ENCODE measurements at places on chromosomes 6 and 20.

DNA sequence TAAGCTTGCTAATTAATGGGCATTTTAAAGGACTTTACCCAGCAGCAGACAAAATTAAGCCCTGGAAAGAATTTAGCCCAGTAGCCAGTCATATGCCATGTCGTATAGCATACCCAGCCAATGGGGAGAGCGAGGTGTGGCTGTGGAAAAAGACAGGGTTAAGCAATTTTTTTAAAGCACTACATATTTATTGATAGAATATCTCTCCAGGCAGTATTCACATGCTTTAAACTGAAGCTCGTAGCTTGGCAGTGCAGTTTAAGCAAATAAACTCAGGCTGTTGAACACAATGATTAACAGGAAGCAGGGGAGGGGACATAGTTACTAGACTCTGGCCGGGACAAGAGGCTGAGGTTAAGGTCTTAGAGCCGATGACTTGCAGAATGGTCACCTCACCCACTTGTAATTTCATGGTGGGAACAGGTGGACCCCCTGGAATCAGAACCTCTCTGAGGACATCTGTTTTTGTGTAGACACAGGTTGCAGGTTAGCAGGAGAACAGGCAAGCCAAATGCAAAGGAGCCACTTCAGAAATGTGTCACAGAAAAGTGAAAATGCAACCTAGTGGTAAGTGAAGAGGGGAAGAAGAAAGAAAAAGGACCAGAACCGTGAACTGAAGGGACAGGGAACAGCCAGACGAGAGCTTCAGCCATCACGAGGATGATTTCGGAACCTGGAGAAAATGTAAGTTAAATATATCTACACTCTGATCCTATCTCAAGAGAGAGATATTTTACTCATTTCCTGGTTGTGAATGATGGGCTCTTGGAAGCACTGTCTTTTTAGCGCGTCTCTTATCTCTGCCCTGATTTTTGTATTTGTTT is 7.2 kb downstream of the GCNT2 start:
- peak; percentile 41 for DNase-seq

- no peak for DNase-seq
Observed at GRCh38 chr6:25359191-25359861, 80.2 kb downstream of the CARMIL1 start.

- no peak for DNase-seq
Observed at GRCh38 chr6:25617997-25618396, 34.0 kb upstream of the SCGN start.

- no peak for DNase-seq
Observed at GRCh38 chr6:41722969-41723529, 12.4 kb downstream of the TFEB start.

GRCh38 chr6:41599852-41600445 is 38.3 kb upstream of the MDFI start:
- DNase-seq: no peak

- DNase-seq: no peak
Observed at GRCh38 chr6:140711019-140711613, 1336.7 kb upstream of the CITED2 start.

DNA sequence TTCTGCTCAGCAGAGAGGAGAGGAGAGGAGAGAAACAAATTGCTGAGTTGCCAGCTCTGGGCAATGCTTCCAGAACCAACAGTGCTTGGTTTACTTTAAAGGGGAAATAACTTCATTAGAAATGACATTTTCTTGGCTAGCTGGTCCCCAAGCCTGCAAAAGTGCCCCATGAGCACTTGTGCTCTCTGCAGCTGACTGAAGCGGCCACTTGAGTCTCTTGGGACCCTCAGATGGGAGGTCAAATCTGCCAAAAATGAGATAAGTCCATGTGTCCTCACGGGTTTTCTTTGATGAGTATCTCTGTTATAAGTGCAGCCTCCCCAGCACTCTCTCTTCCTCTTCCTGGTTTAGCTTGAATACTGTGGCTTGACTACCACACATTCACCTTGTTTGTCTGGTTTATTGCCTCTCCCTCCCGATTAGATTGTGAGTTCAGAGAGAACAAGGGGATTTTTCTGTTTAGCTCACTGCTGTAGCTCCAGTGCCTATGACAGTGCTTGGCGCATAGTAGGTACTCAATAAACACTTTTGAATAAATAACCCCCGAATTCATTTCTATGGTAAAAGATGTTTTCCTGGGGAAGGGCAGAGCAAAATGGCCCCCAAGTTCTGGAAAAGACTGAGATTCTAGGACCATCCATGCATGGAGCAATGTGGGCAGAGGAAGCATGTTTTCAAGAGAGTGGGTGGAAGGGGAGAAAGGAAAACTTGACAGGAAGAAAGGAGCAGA is 7.0 kb upstream of the RIN2 start:
- no peak for DNase-seq

DNA sequence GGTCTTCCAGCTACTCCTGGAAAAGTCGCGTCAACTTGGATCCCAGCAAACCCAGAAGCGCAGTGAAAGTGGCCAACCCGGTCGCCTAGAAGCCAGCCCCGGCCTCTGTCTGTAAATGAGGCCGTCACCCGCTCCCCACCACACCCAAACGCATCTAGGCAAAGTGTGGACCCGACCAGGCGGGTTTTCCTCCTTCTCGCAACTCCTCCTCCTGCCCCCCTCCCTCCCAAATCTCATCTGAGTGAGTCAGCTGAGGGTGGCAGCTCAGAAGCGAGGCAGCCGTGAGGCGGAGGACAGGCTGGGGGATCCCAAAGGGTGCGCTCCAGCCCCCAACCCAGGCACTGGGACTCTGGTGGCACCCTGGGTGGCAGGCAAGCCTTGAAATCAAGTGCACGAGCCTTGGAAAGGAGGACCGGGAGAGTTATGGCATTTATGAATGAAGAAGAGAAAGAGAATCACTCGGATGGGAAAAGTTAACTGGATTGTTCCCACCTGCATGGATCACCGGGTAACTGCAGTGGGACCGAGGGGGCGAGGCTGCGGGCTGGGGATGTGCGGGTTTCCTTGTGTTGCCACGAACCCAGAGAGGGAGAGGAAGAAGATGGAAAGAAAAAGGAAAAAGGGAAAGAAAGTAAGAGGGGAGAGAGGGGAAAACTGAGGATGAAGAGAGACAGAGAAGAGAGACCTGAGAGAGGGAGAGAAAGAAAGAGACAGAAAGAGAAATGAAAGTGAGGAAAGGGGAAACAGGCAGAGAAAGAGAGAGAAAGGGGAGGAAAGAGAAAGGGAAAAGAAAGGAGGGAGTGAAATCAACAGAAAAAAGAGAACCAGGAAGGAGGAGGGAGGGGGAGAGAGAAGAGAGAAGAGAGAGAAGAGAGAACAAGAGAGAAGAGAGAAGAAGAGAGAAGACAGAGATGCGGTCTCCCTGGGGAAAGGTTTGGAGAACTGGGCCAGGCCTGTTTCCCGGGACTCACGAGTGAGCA is at the start of gene APCDD1L:
TSS of gene APCDD1L (minus strand) at position 167 of the 980 bp plus-strand sequence. CDS start 692 bp downstream, outside the sequence.
- DNase-seq: no peak

DNA sequence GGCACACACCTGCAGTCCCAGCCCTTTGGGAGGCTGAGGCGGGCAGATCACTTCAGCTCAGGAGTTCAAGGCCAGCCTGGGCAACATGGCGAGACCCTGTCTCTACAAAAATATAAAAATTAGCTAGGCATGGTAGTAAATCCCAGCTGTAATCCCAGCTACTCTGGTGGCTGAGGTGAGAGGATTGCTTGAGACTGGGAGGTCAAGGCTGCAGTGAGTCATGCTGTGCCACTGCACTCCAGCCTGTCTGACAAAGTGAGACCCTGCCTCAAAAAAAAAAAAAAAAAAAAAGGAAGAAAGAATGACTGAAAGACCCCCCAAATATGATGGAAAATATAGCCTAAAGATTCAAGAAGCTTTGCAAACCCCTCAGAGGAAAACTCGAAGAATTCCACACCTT is 26.8 kb downstream of the METTL24 start:
- no peak for DNase-seq

Measured in activated T-helper 1 cell treated with anti-CD3 and anti-CD28 coated beads, Interleukin-12 subunit alpha, Interleukin-12 subunit beta, Interleukin-2, Interleukin-4 antibody, amounts not matched to agents 30 ng/mL and 10 ng/mL and 1 ng/mL, durations not matched to agents 14 hours and 24 hours and 36 hours (primary cell).